Fibroblast of mammary gland (primary cell): ENCODE measurements at places on chromosomes 5 and 9.

DNA sequence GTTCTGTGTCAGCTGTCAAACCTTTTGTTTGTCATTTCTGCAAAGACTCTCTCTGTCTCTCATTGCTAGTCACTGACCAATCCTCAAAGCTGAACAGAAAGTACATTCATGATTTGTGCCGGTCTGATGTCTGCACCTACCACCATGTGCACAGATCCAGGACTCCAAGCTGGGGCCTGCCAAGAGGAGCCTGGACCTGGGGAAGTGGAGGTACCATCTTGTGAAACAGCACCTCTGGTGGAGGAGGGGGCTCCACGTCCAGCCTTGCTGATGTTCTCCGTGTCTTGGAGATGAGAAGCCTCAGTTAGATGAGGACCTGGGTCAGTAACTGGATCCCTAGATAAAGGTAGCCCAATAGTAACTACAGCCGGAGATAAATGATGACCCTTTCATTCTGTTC is 98.9 kb downstream of the TENT4A start:
- no peak for DNase-seq

- DNase-seq: no peak
Measured at GRCh38 chr5:50855001-50855400, 188.6 kb downstream of the PARP8 start.

DNA sequence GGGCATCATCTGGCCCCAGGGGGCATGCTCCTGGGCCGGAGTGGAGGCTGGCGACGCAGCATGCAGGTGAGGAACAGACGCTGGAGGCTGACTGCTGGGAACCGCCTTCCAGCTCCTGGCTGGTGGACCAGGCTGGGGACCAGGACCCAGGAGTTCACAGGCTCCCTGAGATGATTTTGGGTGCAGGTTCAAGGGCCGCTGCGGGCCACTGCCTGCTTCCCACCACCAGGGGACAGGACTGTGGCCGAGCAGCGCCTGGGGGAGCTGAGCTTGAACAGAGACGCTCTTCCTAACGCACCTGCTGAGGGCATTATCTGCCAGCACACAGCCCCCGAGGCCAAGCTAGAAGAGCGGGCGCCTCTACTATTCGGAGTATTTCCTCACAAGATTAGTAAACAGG is 132.1 kb upstream of the RAPGEF1 start:
- no peak for DNase-seq

- no peak for DNase-seq
Measured at GRCh38 chr5:96133341-96134079, 171.9 kb upstream of the ELL2 start.

DNA sequence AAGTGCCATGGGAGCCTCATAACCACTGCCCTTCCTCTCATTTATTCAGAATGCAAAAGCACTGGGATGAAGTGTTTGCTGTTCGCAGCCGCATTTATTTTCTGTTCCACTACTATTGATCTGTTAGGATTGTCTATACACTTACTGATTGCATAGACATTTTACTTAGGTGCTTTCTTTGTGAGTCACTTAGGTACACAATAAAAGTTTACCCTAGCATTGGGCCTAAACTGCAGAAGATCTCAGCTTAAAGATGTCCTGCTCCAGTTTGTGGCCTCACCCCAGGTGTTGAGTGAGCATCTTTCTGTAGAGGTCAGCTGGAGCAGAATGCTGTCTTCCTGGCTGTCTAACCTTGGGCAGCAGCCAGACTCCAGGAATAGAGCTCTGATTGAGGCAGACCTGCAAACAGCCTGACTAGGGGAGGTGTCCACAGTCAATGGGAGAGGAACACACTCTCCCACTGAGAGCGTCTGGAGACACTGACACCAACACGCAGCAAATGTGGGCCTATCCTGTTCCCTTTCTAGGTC is 54.0 kb downstream of the GPR21 start:
- DNase-seq: no peak

GRCh38 chr5:176184608-176185132 is 53.6 kb upstream of the SIMC1 start:
- DNase-seq: no peak

GRCh38 chr9:137916540-137916939 is 39.0 kb downstream of the CACNA1B start:
- DNase-seq: no peak
